ENCODE measurements at places on chromosomes 5 and 9.

- DNase-seq: no peak
These were observed 612.3 kb downstream of the BNC2 start for GRCh38 chr9:16258191-16258590.

- no peak for DNase-seq
These were observed 136.0 kb upstream of the NREP start for GRCh38 chr5:111892949-111893348.

- DNase-seq: no peak
These were observed 30.1 kb downstream of the ADAMTSL2 start for GRCh38 chr9:133564451-133565116.

DNA sequence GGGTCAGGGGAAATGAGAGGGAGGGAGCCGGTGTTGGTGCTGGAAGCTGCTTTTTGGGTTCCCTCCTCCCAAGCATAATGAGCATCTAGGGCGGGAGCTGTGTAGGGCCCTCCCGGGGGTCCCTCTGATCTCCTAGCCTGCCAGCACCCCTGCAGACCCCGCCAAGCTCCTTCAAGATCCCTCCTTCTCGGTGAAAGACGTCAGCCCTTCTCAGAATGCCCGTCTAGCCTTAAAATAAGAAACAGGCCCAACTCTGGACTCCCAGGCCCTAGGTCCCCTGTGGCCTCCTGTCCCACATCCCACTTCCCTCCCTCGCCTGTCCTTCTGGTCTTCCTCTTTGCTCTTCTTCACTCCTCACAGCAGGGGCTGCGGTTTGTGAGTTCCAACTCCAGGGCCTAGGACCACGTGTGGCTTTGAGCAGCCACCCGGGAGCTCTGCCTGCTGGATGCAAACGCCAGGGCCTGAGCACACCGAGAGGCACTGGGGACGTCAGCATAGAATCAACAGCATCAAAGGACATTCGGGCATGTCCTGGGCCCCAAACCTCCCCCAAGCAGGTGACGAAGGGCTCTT is 8.8 kb upstream of the SCGB3A1 start:
- peak; percentile 14 for DNase-seq

- no peak for DNase-seq
These were observed 118.1 kb downstream of the SIL1 start for GRCh38 chr5:139079991-139080610.

DNA sequence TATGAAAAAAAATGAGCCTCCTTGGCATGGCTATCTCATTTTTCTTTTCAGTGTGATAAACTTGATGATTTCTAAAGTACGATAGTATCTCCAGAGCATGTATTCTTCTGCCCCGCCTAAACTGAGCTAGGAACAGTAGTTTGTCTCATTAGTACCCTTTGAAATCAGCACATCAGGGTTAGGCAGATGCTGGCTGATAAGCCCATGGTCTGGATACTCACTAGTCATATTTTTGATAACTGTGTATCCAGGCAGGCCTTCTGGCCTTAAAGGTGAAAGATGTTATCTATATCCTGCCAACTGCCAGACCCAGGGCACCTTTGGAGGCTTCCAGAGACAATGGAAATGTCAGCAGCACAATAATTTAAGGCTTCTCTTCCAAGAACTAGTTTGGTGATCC is 103.8 kb downstream of the GIN1 start:
- DNase-seq: no peak

DNA sequence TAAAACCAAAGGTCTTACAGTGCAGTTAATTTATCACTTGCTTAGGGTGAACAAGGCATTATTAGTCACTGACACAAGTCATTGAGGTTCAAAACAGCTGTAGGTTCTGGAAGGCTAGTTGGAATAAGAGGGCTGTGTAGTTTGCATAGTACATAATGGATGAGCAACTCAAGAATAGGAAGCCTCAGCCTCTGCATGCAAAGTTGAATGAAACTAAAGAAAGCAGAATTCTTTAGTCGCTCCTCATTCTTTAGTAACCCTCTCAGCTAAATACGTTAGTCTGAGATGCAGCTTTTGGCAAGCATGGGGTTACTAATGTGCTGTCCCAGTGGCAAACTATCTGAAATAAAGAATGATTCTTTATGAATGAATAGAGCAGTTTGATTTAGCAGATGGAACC is 74.2 kb downstream of the ADGRV1 start:
- no peak for DNase-seq

Data from right hindlimb (tissue), 1 donor.